Gastrocnemius medialis (tissue), 4 donors: ENCODE measurements at places on chromosomes 3 and 15. TPM values are rescaled to one million over a fixed set of nuclear protein-coding genes. Genes with fewer than 3 reads are reported as not detected.
A peak's percentile ranks its signal among the peaks of the same experiment; 100 is the strongest.

The TMCO5A gene
- not detected for total RNA-seq

The SNTN gene
- total RNA-seq = not detected

The LRRC34 gene
- not detected for total RNA-seq

The PRKCI gene
- total RNA-seq = 13.8 TPM

The C3orf85 gene
- not detected for total RNA-seq

The WNT5A gene
- total RNA-seq = 2.9 TPM

GRCh38 chr3:31733234-31733667 is 200.5 kb downstream of the STT3B start:
- H3K27ac ChIP-seq = no peak overlapping the region
- DNase-seq = no peak
- no peaks in the 10 kb centered on the region for H3K27me3 ChIP-seq

DNA sequence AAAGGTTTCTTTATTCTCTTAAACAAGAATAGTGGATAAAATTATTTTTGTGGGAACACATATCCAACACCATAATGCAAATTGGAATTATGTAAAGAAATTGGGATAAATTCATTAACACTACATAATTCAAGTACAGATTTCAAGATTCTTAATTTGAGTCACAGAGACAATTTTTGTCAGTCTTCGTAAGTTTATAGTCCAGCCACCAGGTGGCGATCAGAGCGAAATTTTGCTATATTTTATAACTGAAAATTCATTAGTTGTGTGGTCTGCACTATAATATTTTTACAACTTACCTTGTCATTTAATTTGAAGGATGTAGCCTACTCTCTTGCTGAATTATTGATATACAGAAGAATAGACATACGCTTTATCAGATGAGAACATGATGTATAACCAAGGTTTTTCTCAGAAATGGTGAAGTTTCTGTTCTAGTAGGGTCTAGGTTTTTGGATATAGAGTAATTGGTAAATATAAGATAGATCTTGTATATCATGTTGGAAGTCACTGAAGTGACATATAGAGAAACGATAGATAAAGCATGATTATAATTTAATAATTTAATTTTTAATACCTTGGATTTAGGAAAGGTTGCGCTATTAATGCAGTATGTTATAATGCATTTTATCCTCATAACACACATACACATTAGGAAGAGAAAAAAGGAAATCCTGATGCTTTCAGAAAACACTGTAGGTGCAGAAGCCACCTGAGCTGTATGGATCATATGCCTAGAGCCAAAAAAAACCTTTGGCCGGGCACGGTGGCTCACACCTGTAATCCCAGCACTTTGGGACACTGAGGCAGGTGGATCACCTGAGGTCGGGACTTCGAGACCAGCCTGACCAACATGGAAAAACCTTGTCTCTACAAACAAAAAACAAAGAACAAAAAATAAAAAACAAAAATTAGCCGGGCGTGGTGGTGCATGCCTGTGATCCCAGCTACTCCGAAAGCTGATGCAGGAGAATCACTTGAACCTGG is 31.7 kb downstream of the PLSCR4 start:
- H3K27me3 ChIP-seq = no peaks in the 10 kb centered on the region
- H3K4me1 ChIP-seq = no peaks in the 10 kb centered on the region
- no peak overlapping the region for H3K27ac ChIP-seq
- DNase-seq = no peak
- H3K36me3 ChIP-seq = no peaks in the 10 kb centered on the region

- H3K36me3 ChIP-seq = no peaks in the 10 kb centered on the region
- H3K4me1 ChIP-seq = peaks cover 29% of the 10 kb centered on the region
- no peaks in the 10 kb centered on the region for H3K27me3 ChIP-seq
Measured at GRCh38 chr3:125628212-125628611, 32.9 kb upstream of the OSBPL11 start.

DNA sequence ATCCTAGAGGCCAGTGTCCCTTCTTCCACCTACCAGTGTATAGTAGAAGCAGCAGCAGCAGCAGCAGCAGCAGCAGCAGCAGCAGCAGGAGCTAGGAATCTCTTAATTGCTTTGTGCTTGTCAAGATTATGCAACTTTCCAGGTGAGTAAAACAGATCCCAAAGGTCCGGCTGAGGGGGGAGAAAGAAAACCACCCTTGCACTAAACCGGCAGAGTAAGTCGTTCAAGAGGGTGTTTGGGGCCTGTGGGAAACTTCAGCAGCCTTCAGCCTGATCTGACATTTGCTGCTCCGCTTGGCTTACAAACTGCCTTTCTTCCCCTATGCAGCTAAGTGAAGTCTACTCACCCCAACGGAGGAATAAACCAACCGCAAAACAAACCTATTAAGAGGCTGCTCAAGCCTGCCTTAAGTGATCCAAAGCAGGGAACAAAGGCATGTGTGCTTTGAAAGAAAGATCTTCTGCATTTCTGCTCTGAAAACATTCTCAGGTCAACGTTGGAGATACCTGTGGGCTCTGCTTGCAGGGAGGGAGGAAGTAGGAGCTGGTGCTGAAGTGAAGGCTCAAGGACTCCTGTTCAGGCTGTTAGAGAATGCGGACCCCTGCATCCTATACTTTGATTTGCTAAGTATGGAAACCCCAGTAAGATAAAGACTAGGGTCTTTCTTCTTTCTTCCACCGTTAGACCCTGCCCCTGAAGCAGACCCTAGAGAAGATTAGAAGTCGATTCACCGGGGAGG is 35.7 kb upstream of the DLG1 start:
- H3K36me3 ChIP-seq = no peaks in the 10 kb centered on the region
- no peaks in the 10 kb centered on the region for H3K4me1 ChIP-seq
- no peak overlapping the region for H3K27ac ChIP-seq
- no peak for DNase-seq
- H3K4me3 ChIP-seq = no peak overlapping the region

GRCh38 chr3:151328298-151328995 is 902 bp downstream of the P2RY13 start:
- DNase-seq = no peak
- H3K36me3 ChIP-seq = no peaks in the 10 kb centered on the region
- H3K27me3 ChIP-seq = no peaks in the 10 kb centered on the region
- H3K4me3 ChIP-seq = no peak overlapping the region
- H3K4me1 ChIP-seq = no peaks in the 10 kb centered on the region

DNA sequence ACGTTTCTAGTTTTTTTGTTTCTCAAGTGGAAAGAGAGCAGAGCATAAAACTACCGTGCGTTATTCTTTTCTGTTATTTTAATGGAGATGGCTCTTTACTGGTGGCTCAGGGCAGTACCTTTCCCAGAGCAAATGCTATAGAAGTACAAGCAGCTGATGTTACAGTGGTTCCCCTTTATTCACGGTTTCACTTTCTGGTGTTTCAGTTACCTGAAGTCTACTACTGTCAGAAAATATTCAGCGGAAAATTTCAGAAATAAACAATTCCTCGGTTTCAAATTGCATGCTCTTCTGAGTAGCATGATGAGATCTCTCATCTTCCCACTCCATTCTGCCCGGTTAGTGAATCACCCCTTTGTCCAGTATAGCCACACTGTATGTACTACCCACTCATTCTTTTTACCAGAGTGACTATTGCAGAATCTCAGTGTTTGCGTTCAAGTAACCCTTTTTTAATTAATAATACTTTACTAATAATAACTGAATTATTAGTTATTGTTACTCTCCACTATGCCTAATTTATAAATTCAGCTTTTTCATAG is 597.5 kb upstream of the ROBO2 start:
- H3K4me3 ChIP-seq = no peak overlapping the region
- DNase-seq = no peak
- no peaks in the 10 kb centered on the region for H3K27me3 ChIP-seq
- H3K27ac ChIP-seq = no peak overlapping the region

- H3K4me3 ChIP-seq = no peak overlapping the region
- H3K27me3 ChIP-seq = no peaks in the 10 kb centered on the region
- no peaks in the 10 kb centered on the region for H3K36me3 ChIP-seq
- no peak overlapping the region for H3K27ac ChIP-seq
- no peaks in the 10 kb centered on the region for H3K4me1 ChIP-seq
Measured at GRCh38 chr3:184417619-184418327, 37.9 kb downstream of the CHRD start.

DNA sequence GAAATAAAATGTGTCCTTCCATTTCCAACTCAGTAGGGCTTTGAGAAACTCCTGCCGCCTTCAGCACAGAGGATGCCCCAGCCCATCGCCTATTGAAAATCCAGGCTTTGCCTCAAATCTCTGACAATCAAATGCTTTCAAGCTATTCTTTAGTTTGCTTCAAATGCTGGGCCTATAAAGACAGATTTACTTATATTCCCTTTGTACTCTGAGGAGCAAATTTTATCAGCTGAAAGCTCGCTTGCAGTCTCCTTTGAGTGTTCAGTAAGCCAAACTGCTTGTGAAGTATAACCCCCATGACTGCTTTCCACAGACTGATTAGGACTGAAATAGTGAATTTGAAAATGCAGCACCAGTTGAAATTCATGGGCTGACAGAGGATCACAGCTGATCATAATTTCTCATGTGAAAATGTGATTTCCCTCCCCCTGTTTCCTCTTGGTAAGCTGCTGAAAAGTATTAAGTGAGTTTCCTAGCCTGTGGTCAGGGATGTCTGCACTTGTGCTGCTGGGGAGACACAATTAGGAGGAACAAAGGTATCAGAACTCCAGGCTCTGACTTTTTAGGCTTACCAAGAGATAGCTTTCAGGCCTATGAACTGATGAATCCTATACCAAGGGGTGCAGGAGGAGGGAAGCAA is 563.4 kb upstream of the TGFBR2 start:
- no peak overlapping the region for H3K27ac ChIP-seq
- DNase-seq = no peak
- no peaks in the 10 kb centered on the region for H3K36me3 ChIP-seq
- H3K4me1 ChIP-seq = peaks cover 4% of the 10 kb centered on the region
- H3K27me3 ChIP-seq = no peaks in the 10 kb centered on the region
- H3K4me3 ChIP-seq = no peak overlapping the region

DNA sequence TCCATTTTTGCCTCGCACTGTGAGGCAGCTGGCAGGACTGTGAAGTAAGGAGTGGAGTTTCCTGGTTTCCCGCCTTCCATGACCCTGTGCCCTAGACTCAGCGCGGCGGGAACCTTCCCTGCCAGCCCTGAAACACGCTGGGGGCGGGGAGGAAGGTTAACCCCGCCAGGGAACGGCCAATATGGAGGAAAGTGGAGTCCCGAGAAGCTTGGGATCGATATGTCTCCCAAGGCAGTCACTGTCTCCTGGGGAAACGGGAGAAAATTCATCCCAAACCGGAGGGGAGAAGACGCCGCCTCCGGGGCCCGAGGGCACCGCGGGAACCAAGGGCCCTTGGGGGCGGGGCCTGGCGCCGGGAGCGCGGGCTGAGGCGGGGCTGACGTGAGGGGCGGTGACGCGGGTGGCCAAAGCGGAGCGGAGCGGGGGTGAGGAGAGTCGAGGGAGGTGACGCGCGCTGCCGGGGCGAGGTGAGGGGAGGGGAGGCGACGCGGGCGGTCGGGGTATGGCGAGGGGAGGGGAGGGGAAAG is at the start of gene HMCES:
Gene HMCES, plus strand, starts transcription at position 432 of the 527 bp plus-strand sequence. CDS start 863 bp downstream, outside the sequence.
- peaks cover 19% of the 10 kb centered on the region for H3K4me1 ChIP-seq
- H3K4me3 ChIP-seq = peak within 1 kb of the TSS; percentile 90
- H3K27me3 ChIP-seq = no peaks in the 10 kb centered on the region
- H3K27ac ChIP-seq = peak within 1 kb of the TSS; percentile 94
- DNase-seq = peak; percentile 90

GRCh38 chr3:105905328-105905727 is 36.5 kb upstream of the CBLB start:
- H3K4me1 ChIP-seq = peaks cover 29% of the 10 kb centered on the region
- no peak overlapping the region for H3K4me3 ChIP-seq
- DNase-seq = no peak
- no peaks in the 10 kb centered on the region for H3K27me3 ChIP-seq

DNA sequence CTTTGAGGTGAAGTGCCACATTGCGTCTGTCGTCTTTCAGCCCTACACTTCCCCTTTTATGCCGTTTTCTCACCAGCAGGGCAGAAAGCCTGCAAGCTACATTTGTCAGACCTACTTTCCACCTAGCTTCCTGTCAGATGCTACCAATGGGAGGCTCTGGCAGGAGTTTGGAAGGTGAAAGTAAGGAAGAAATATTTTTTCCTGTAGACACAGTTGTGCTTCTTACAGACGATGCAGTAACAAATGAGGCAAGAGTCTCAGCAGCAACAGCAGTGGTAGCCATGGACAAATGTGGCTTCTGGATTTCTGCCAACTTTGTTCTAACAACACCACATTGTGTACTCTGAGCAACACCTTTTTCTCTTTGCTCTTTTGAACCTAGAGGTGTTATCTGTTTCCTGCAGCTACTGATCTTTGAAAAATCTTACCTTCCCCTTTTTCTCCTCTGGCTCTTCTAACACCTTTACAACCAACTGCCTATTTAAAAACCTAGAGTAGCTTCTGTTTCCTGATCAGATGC is 70.6 kb upstream of the STT3B start:
- no peak for DNase-seq
- H3K36me3 ChIP-seq = no peaks in the 10 kb centered on the region
- H3K27ac ChIP-seq = no peak overlapping the region
- H3K27me3 ChIP-seq = no peaks in the 10 kb centered on the region
- H3K4me1 ChIP-seq = no peaks in the 10 kb centered on the region

- no peaks in the 10 kb centered on the region for H3K27me3 ChIP-seq
- H3K36me3 ChIP-seq = no peaks in the 10 kb centered on the region
- peak; percentile 68 for DNase-seq
- H3K27ac ChIP-seq = no peak overlapping the region
- H3K4me3 ChIP-seq = no peak overlapping the region
Measured at GRCh38 chr15:93298901-93299300, 209.9 kb upstream of the RGMA start.

DNA sequence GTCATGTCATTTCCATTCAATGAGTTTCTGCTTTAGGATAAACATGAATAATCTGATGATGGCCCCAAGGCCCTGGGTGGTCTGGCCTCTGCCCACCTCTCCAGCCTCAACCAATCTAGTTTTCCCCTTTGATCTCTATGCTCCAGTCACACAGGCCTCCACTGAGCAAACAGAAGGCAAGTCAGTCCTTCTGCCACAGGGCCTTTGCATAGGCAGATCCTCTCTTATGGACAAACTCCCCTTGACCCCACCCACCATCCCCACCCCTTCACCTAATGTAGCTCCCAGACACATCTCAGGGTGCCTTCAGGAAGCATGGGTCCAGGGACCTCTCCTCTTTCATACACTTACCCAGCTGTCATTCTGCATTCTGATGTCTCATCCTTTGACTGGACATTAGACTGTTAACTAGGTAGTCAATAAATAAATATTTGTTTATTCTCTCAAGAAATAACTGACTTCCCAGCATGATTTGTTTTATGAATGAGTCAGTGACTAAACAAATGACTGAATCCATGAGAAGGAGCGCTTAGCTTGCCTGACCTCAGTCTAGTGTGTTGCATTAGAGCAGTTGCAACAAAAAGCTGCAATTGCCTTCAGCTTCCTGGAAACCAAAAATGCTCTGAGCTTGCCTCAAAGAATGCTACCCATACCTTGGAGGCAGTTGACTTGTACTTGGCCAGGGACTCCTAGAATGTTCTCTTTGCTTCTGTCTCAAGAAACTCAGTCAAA is 386.6 kb upstream of the WNT5A start:
- DNase-seq = no peak
- no peaks in the 10 kb centered on the region for H3K4me1 ChIP-seq
- no peaks in the 10 kb centered on the region for H3K27me3 ChIP-seq
- H3K36me3 ChIP-seq = no peaks in the 10 kb centered on the region
- H3K27ac ChIP-seq = no peak overlapping the region
